ENCODE measurements at places on chromosomes 12 and 14. TPM values are rescaled to one million over a fixed set of nuclear protein-coding genes. Genes with fewer than 3 reads are reported as not detected.

The PTPRR gene
- 1.2 TPM for total RNA-seq

The ASCL1 gene
- total RNA-seq: not detected

The FAIM2 gene
- 7.8 TPM for total RNA-seq

The ZNF384 gene
- 19.7 TPM for total RNA-seq

The C1R gene
- 100 TPM for total RNA-seq

The KRT81 gene
- total RNA-seq: 0.41 TPM
